ENCODE measurements at places on chromosomes 11 and 22.

GRCh38 chr11:67617243-67617953 is 10.7 kb downstream of the NDUFV1 start:
- DNase-seq: no peak

- no peak for DNase-seq
Measured at GRCh38 chr22:27772984-27773498, 28.5 kb downstream of the MN1 start.

DNA sequence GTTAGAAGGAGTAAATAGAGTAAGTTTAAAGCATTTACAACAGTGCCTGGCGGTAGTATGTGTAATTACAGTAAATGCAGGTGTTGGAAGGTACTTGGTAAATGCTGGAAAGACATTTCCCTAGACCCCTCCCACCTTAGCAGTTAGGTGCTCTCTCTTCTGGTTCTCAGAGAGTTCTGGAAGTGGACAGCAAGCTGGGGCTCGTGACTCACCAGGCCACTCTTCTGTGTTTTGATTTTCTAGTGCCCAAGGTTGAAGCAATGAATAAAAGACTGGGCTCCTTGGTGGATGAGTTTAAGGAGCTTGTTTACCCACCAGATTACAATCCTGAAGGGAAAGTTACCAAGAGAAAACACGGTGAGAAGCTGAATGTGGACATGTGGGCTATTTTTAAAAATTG is 27.6 kb downstream of the SNU13 start:
- DNase-seq: no peak

DNA sequence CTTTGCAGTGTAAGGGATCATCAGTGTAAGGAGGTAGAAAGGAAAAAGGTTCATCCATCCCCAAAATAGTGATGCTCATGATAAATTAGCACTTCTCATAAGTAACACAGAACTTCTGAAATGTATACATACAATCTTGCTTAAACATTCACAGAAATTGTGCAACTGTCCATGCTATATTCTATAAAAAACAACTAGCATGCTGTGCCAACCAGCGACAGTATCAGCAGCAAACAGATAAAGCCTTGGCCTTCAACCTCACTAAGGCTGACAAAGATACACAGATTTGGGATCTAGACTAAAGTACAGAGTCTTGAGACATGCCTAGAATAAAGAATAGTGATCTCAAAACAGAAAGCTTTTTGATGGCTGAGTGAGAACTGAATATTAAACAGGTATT is 74.1 kb upstream of the CHRM4 start:
- DNase-seq: no peak

- DNase-seq: no peak
Measured at GRCh38 chr11:134997652-134998320, 585.7 kb upstream of the B3GAT1 start.

DNA sequence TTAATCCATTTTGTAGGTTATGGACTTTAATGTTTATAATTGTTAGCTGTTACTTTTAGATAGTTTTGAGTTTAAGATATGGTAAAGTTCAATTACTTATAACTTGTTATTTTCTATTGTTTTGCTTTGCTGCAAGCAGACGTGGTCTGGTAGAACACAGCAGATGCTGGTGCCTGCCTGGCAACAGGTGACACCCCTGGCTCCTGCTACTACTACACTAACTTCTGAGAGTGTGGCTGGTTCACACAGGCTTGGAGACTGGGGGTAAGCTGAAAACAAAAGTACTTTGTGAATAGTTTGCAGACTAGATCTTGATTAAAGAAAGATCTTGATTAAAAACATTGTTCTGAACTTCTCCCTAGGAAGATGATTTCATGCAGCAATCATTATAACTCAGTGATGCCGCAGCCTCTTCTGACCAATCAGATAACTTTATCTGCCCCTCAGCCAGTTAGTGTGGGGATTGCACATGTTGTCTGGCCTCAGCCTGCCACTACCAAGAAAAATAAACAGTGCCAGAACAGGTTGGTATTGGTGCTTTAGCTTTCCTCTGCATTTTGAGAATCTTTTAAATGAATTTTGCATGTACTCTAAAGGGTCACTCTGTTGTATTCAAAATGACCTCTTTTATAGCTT is 90.4 kb downstream of the HIPK3 start:
- DNase-seq: no peak

GRCh38 chr11:7511401-7511800 is 2.4 kb upstream of the PPFIBP2 start:
- DNase-seq: no peak

DNA sequence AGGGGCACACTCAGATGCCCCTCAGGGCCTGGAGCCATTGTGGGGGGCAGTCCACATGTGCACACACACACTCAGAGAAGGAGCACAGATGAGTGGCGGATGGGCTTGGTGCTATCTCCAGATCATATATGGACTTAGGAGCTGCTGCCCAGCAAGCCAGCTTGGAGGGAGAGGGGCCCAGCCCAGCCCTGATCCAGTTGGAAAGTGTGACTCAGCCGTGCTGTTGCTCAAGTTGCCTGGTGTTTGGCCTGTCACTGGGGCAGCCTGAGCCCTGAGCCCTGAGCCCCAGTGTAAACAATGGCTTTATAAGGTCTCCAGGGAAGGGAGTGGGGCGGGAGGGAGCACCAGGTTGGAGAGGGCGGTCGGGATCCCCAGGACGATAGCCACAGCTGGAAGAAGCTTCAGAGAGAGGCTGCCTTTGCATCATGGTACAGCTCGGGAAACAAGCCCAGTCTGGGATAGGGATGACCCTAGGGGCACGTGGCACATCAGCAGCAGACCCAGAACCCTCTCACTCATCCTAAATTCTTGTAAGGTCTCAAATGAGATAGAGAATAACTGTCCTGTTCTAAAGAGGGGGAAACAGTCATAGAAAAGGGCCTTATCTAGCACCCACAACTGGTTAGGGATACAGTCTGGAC is 4.8 kb downstream of the SELENOM start:
- DNase-seq: no peak
